ENCODE measurements at places on chromosomes 6 and 20. TPM values are rescaled to one million over a fixed set of nuclear protein-coding genes. Genes with fewer than 3 reads are reported as not detected.

GRCh38 chr20:55095745-55096400 is 620.5 kb downstream of the DOK5 start:
- no peak for DNase-seq

- no peak for DNase-seq
Observed at GRCh38 chr6:105974986-105975385, 111.2 kb upstream of the PRDM1 start.

CD109 gene
- 42.4 TPM for total RNA-seq

CDK5RAP1 gene
- 43.0 TPM for total RNA-seq

KHDRBS2 gene
- total RNA-seq: not detected

RWDD2A gene
- 1.1 TPM for total RNA-seq

TULP1 gene
- total RNA-seq: not detected
